ENCODE measurements at places on chromosomes 12 and 14.

- DNase-seq, result no peak
Measured at GRCh38 chr12:65894624-65895390, 70.5 kb downstream of the HMGA2 start.

DNA sequence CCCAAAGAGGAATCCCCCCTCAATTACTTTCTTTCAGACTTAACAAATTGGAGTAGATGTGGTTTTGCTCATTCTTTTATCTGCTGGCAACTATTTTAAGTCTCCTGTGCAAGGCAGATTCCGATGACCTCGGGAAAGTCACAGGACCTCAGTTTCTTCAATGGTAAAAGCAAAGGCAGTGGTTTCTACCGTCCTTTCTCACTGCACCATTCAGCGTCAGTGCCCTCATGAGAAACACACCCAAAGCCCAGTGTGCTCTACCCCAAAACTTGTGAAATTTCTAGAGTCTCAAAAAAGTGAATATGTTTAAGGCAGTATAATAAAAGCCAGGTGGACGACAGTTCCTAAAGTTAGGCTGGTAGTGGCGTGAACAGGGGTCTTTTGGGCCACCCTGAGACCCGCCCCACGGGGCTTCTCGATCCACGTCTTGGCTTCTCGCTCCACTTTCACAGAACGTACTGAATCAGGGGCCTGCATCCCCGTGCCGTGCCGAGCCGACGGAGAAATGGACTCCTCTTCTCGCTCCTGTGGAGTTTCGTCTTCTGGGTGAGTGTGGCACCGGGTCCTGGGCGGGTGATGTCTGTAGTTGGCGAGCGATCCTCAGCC, 1.3 kb upstream of the ARHGAP5 start:
- DNase-seq, result peak; percentile 5

DNA sequence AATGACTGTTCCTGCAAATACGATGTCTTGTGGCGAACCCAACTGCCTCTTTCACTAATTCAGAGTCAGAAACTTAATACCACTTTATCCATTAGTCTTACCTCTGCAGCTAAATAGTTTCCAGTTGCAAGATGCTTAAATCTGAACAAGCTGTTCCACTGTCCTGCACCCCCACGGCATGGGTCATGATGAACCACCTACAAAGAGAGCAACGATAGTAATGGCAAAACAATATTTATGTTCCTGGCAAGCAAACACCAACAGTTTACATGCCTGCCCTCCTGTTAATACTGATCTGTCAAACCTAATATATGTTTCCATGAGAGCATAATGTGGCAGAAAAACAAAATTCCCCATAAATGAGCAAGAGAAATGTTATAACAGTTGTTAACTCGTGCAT, 121.9 kb downstream of the ITPR2 start:
- DNase-seq, result no peak

- DNase-seq, result no peak
Measured at GRCh38 chr12:117571321-117571720, 209.9 kb upstream of the NOS1 start.

DNA sequence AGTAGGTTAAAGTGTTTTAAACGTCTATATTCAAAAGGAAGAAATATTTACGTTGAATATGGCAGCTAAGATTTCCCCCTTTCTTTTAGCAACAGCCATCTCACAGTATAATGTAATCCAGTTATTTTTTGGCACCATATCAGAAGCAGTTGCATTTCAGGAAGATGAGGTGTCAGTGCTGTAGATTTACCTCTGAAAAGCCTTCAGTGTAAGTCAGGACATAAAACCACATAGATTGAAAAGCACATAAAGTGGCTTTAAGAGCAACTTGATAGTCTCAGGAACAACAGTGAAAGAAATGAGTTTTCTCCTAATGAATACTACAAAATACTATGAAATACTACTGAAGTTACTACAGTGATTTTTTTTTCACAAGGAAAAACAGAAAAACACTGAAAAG, 6.9 kb downstream of the MLH3 start:
- DNase-seq, result no peak

DNA sequence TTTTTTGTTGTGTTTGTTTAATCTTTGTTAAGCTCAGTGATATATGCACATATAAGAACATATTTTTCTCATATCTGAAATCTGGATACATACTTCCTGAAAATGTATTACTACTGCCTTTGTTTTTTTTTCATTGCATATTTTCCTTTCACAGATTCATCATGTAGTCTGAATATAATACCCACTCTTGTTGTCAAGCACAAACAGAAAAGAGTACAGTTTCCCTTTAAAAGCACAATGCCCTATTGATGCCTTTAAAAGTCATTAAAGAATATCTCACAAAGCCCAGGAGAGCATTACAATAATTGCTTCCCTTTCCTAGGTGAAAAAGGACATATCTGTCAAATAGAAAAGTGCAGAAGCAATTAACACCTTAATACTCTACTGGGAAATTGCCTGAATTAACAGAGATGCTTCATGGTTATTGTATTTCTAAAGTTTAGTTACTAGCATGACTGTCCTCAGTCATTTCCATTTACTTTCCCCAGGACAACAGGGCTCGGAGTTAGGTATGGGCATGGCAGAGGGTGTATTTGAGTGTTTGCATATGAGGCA, 107.4 kb downstream of the GRIP1 start:
- DNase-seq, result no peak

DNA sequence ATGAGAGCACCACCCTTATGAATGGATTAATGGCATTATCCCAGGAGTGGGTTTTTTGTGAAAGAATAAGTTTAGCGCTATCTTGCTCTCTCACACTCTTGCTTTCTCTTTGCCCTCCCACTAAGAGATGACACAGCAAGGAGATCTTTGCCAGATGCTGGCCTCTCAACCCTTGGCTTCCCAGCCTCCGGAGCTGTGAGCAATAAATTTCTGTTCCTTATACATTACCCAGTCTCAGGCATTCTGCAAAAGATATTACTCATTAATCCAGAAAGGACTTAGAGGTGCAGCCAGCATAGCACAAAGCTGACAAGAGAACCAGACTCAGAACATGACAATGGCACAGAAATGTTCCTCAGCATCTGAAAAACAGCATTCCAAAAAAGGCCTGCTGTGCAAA, 190.6 kb downstream of the ITPR2 start:
- DNase-seq, result no peak

DNA sequence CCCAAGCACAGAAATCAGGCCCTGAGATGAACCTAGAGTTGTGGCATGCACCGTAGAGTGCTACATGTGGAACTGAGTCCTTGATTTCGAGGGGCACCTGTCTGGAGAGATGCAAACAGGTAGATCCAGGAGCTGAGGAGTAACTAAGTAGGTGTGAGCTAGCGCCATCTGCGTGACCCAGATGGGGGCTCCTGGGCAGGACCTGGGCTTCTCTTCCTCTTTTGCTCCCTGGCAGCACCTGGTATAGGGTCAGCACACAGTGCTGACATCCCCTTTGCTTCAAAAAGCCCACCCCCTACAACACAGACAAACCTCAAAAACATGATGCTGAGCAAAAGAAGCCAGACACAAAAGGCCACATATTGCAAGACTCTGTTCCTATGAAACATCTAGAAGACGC, 65.8 kb downstream of the PITPNM2 start:
- DNase-seq, result no peak

GRCh38 chr14:68795597-68796417, 2.9 kb upstream of the ZFP36L1 start:
- no peak for DNase-seq

- DNase-seq, result no peak
Measured at GRCh38 chr14:32524609-32525375, 195.7 kb downstream of the AKAP6 start.

- no peak for DNase-seq
Measured at GRCh38 chr12:38890102-38890855, 15.1 kb downstream of the CPNE8 start.

DNA sequence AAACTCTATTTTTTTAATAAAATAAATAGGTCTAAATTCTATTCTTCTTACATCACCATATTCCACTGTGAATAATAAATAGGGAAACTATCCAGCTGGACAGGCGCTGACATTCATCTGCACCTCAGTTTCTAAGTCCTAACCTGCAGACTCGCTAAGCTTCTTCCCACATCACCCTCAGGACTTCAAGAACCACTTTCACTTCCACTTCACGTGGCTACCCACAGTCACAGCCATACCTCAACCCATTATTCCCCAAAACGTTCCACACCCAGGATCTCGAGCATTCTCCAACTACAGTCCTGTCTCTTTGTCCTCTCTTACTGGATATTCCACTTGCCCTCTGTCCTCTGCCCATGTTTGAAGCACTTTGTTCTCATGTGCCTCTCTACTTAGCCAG, 71.1 kb downstream of the C2CD5 start:
- DNase-seq, result no peak

- DNase-seq, result no peak
Measured at GRCh38 chr12:103975368-103975767, 9.7 kb downstream of the TDG start.

DNA sequence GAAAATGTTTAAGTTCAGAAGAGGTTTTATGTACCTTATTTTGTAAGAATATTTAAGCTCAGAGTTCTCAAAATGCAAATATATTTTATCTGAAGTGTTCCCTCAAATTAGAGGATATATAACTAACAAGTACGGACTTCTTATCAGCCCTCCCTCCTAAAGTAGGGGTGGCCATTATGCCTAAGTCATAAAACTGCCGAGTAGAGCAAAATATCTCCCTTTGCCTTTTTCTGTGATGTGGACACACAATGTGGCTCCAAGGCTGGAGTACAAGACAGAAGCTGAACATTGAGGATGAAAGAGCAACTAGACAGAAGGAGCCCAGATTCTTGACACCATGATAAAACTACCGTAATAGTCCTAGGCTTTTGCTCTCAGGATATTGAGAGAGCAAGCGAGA, 120.9 kb downstream of the MED13L start:
- no peak for DNase-seq

- DNase-seq, result no peak
Measured at GRCh38 chr12:106845902-106846301, 71.4 kb downstream of the RIC8B start.

GRCh38 chr12:127546721-127547505, 720.1 kb upstream of the TMEM132C start:
- DNase-seq, result no peak

- no peak for DNase-seq
Measured at GRCh38 chr12:70576341-70577282, 60.6 kb downstream of the PTPRB start.

- DNase-seq, result no peak
Measured at GRCh38 chr14:67963960-67964812, 144.6 kb downstream of the RAD51B start.

GRCh38 chr12:13584541-13584940, 388.0 kb downstream of the EMP1 start:
- no peak for DNase-seq

GRCh38 chr12:65139389-65139788, 18.3 kb upstream of the WIF1 start:
- DNase-seq, result no peak

- DNase-seq, result no peak
Measured at GRCh38 chr14:103088921-103089320, 4.9 kb downstream of the LBHD2 start.

DNA sequence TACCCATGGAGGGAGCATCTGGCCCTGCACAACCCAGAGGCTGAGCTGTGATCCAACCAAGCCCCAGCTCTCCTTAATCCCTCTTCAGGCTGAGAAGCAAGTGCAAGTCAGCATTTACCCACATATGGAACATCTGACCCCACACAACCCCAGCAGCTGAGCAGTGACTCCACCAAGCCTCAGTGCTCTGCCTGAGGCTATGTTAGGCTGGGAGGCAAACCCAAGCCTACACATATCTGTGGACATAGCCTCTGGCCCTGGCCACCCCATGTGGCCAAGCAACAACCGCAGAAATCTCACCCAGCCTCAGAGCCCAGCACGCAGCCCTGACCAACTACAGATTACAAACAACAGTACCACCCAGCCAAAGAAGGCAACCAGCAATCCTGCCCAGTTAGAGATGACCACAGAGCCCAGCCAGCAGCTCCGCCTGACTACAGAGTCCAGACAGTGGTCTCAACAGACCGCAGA, 142.8 kb downstream of the NUAK1 start:
- DNase-seq, result no peak

DNA sequence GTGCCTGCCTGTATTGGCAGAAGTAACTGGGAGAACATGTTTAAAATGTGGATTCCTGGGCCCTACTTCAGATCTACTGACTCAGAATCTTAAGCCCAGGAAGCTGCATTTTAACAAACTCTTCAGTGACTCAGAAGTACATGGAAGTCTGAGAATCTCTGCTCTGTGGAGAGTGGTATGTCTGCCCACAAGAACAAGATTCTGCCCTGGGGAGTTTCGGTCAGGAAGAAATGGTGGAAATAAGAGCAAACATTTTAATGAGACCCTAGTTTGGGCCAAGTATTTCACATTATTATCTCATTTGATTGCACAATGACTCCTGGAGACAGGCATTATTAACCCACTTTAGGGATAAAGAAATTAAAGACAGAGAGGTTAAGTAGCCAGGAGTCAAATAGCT, 8.2 kb downstream of the ALDH1L2 start:
- DNase-seq, result no peak

DNA sequence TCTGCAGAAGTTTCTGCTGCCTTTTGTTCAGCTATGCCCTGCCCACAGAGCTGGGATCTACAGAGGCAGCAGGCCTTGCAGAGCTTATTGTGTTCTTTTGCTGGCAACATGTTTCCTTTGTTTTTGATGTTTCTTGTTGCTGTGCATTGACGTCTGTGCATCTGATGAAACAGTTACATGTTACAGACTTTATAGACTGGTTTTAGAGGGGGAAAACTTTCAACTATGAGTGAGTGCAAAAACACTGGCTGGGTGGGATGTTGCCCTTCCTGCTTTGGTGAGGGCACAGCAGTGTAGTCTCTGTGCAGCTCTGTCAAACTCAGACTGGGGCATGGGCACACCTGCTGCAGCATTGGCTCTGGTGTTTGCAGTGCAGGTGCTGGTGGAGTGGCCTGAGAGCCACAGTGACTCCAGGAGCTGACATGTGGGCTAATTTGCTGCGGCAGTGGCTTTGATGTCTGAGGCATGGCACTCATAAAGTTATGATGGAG, 26.9 kb downstream of the CLEC6A start:
- DNase-seq, result no peak

GRCh38 chr12:112190231-112191025, 65.1 kb downstream of the TRAFD1 start:
- no peak for DNase-seq

DNA sequence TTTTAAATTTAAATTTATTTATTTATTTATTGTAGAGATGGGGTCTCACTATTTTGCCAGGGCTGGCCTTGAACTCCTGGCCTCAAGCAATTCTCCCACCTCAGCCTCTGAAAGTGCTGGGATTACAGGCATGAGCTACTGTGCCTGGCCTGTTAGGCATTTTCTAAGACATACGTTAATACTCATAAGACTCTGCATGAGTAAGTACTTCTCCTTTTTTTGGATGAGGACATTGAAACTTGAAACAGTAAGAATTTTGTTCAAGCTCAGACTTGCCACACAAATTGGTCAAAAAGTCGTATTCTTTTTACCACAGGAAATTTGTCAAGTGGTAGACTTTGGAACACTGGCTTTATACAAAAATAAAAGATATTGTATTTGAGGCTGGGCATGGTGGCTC, 187.4 kb upstream of the RASSF8 start:
- no peak for DNase-seq
